ENCODE measurements at places on chromosomes 7 and 10. TPM values are rescaled to one million over a fixed set of nuclear protein-coding genes. Genes with fewer than 3 reads are reported as not detected.

DNA sequence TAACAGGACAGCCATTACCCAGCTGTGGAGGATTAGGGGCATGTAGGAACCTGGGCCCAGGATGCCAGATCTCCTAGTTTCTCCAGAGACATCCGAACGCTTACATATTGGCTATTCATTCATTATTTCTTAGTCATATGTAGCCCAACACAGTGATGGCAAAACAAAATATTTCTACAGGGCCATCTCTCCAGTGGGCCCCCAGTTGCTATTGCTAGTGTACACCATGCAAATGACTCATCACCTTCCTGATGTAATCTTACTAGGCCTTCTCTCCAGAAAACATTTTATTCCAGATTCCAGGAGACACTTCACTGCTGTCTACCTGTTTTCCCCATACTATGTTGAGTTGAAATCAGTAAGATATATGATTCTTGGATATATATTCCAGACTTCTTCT is 201.7 kb downstream of the PLXDC2 start:
- no peaks in the 10 kb centered on the region for H3K36me3 ChIP-seq
- H3K4me3 ChIP-seq, result no peak overlapping the region
- no peak for DNase-seq
- H3K4me1 ChIP-seq, result no peaks in the 10 kb centered on the region
- H3K27me3 ChIP-seq, result no peaks in the 10 kb centered on the region

GRCh38 chr7:39721345-39721744 is 98.0 kb downstream of the RALA start:
- no peak overlapping the region for H3K27ac ChIP-seq
- H3K27me3 ChIP-seq, result peaks cover 7% of the 10 kb centered on the region
- DNase-seq, result no peak

DNA sequence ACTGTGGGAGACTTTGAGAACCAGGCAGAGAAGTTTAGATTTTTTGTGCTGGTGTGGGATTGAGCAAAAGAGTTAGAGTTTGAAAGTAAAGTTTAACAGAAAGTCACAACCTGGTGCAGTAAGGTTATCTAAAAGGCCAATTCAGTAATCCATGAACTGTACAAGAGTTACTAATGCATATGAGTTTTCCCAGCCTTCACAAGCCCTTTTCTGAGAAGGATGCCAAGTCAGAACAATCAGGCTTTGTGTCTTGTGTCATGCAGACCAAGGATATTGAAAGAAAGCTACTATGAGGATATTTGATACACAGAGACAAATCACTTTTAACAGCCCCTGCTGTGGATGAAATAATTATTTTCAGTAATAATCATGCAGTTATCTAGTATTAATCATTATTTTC is 68.8 kb upstream of the MYO3A start:
- no peaks in the 10 kb centered on the region for H3K36me3 ChIP-seq
- no peak overlapping the region for H3K27ac ChIP-seq
- no peak for DNase-seq
- no peaks in the 10 kb centered on the region for H3K27me3 ChIP-seq
- H3K4me1 ChIP-seq, result no peaks in the 10 kb centered on the region

DNA sequence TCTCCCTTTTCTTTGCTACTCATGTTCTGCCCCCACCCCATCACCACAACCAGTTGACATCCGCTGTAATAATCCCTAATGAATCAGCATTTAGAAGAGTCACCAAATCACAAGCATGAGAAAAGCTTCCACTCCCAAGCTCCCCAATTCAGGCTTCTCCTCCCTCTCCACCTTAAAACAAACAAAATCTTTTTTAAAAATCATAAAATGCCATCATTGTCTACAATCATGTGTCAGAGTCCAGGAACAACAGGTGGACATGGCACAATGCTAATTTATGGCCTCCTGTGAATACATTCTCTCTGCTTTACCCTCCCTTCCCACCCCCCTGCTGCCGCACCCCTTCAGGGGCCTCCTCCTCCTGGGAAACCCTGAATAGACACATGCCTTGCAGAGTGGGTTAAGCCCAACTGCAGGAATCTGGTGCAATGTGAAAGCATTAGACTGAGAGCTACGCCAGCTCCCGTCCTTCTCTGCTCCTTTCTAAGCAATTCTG is 3.7 kb downstream of the LRRC4 start:
- H3K27me3 ChIP-seq, result peaks cover 2% of the 10 kb centered on the region
- H3K36me3 ChIP-seq, result peaks cover 10% of the 10 kb centered on the region
- no peak overlapping the region for H3K27ac ChIP-seq
- H3K4me1 ChIP-seq, result peaks cover 1% of the 10 kb centered on the region
- DNase-seq, result no peak

DNA sequence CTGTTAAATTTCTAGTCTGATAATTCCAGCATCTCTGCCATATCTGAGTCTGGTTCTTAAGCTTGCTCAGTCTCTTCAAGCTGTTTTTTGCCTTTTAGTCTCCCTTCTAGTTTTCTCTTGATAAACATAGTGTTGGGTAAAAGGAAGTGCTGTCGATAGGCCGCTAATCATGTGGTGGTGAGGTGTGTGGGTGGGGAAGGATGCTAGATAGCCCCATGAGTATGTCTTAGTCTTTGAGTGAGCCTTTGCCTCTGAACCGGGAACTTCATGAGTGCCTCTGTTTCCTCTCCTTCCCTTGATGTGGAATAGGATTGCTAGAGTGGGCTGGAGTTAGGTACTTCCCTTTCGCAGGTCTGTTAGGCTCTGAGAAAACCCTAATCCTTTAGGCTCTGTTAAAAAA is 441.8 kb downstream of the INHBA start:
- H3K4me1 ChIP-seq, result peaks cover 5% of the 10 kb centered on the region
- no peak for DNase-seq
- no peaks in the 10 kb centered on the region for H3K27me3 ChIP-seq
- no peak overlapping the region for H3K4me3 ChIP-seq

GRCh38 chr10:77363210-77363609 is 274.4 kb downstream of the KCNMA1 start:
- no peaks in the 10 kb centered on the region for H3K4me1 ChIP-seq
- H3K27me3 ChIP-seq, result peaks cover 3% of the 10 kb centered on the region

DNA sequence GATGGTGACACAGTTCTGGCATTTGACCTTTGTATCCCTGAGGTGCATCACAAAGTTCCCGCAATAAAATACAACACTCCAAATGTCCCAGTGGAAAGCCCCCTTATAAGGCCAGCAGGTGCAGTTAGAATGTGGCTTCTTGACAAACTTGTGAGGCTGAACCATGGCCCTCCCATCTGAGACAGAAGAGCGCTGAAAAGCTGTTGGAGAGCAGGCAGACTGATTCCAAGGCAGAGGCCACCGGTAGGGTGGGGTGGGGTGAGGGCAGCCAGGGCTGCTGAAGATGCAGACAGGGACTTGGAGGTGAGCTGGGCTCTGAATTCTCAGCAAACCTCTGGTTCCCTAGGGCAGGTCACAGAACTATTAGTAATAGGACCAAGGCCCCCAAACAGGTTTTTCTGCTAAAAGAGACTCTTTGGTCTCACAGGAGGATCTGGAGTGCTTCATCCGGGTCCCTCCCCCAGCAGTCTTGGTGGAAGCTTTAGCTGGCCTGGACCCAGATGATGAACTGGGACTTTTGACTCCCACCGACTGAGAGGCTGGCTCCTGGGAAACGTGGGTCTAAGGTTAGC is 15.6 kb upstream of the CHST3 start:
- H3K27ac ChIP-seq, result no peak overlapping the region
- H3K36me3 ChIP-seq, result peaks cover 6% of the 10 kb centered on the region
- H3K4me1 ChIP-seq, result no peaks in the 10 kb centered on the region
- no peak overlapping the region for H3K4me3 ChIP-seq

- no peaks in the 10 kb centered on the region for H3K4me1 ChIP-seq
- no peak overlapping the region for H3K4me3 ChIP-seq
- H3K36me3 ChIP-seq, result no peaks in the 10 kb centered on the region
- DNase-seq, result no peak
- H3K27ac ChIP-seq, result no peak overlapping the region
- peaks cover 10% of the 10 kb centered on the region for H3K27me3 ChIP-seq
Measured at GRCh38 chr10:48508791-48509772, 95.8 kb downstream of the ARHGAP22 start.

DNA sequence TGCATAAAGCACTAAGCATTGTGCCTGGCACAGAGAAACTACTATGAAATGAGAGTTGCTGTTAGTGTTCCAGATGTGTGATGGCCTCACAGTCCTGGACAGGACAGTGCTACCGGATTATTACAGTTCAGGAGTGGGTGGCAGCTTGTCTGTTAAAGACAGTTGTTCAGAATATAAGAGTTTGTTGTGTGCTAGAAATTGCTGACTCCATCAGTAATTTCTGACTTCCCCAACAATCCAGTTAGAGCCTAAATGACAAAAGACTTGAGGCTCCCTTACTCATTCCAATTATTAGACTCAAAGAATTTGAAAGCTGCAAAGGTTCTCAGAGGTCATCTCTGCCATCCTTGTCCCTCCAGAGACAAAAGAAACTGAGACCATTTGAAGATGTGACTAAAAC is 34.3 kb upstream of the DNAJB12 start:
- H3K27ac ChIP-seq, result no peak overlapping the region
- H3K27me3 ChIP-seq, result no peaks in the 10 kb centered on the region
- H3K36me3 ChIP-seq, result no peaks in the 10 kb centered on the region
- peaks cover 4% of the 10 kb centered on the region for H3K4me1 ChIP-seq
- H3K4me3 ChIP-seq, result no peak overlapping the region
- DNase-seq, result no peak

DNA sequence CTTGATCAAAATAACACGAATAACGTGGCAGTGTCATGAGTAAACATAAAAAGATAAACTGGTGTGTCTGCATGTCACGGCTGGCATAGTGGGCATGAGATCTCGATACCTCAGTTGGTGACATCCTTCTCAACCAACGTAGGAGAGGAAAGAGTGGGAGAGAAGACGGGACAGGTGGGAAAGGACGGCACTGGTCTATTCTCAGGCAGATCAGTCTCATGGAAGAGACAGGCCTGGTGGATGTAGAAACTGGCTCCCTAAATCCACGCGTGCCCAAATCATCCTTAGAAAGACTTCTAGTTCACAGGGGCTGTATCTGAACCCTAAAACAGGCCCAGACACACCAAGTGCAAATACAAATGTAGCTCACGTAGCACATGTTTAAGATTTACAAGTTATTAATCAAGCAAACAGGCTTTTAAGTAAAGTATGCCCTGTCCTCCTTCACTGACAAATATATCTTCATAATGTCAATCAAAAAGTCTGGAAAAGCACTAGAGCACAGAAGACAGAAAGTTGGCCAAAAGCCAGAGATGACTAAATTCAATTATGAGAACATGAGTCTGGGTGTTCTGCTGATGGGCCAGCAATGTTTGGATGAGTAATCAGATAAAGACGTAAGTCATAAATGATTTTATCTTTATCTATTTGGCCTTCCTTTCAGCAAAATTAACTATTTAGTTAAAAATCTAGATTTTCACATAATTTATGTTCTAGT is 56.3 kb downstream of the SFMBT2 start:
- peak overlapping the region; percentile 14 for H3K27ac ChIP-seq
- no peak overlapping the region for H3K4me3 ChIP-seq
- DNase-seq, result no peak
- H3K27me3 ChIP-seq, result no peaks in the 10 kb centered on the region
- peaks cover 67% of the 10 kb centered on the region for H3K36me3 ChIP-seq

- H3K4me3 ChIP-seq, result peak overlapping the region; percentile 83
- peak overlapping the region; percentile 99 for H3K27ac ChIP-seq
- DNase-seq, result peak; percentile 94
- no peaks in the 10 kb centered on the region for H3K27me3 ChIP-seq
Measured at GRCh38 chr7:99624484-99624883, 7.7 kb downstream of the ZSCAN25 start.

GRCh38 chr7:23335136-23335535 is 36.0 kb downstream of the MALSU1 start:
- H3K4me1 ChIP-seq, result no peaks in the 10 kb centered on the region
- no peak overlapping the region for H3K4me3 ChIP-seq
- no peaks in the 10 kb centered on the region for H3K36me3 ChIP-seq
- H3K27ac ChIP-seq, result no peak overlapping the region
- peaks cover 15% of the 10 kb centered on the region for H3K27me3 ChIP-seq
- no peak for DNase-seq

- no peak for DNase-seq
- H3K4me3 ChIP-seq, result no peak overlapping the region
- peaks cover 9% of the 10 kb centered on the region for H3K4me1 ChIP-seq
Measured at GRCh38 chr10:122995936-122996335, 12.7 kb downstream of the IKZF5 start.

DNA sequence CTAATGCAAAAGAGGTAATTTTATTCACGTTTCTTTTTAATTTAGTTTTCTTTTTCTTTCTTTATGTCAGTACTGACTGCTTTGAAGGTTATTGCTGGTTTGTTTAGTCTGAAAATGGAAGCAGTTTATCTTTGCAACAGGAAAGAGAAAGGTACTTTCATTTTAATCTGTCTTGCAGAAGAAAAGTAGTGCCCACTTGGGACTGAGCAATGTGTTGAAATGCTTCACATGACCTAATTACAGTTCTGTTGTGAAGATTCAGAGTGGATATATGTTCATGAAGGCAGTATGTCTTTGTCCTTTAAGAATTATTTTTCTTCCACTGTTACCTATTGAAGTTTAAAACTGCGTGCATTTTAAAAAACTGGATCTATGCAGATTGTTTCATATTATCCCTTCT is 80.1 kb downstream of the ANKIB1 start:
- H3K36me3 ChIP-seq, result peaks cover 11% of the 10 kb centered on the region
- H3K27me3 ChIP-seq, result no peaks in the 10 kb centered on the region
- H3K27ac ChIP-seq, result no peak overlapping the region
- peaks cover 10% of the 10 kb centered on the region for H3K4me1 ChIP-seq
- DNase-seq, result no peak

- no peak overlapping the region for H3K27ac ChIP-seq
- no peak for DNase-seq
- no peaks in the 10 kb centered on the region for H3K27me3 ChIP-seq
- H3K4me1 ChIP-seq, result no peaks in the 10 kb centered on the region
Measured at GRCh38 chr7:153445641-153446040, 606.6 kb upstream of the DPP6 start.

DNA sequence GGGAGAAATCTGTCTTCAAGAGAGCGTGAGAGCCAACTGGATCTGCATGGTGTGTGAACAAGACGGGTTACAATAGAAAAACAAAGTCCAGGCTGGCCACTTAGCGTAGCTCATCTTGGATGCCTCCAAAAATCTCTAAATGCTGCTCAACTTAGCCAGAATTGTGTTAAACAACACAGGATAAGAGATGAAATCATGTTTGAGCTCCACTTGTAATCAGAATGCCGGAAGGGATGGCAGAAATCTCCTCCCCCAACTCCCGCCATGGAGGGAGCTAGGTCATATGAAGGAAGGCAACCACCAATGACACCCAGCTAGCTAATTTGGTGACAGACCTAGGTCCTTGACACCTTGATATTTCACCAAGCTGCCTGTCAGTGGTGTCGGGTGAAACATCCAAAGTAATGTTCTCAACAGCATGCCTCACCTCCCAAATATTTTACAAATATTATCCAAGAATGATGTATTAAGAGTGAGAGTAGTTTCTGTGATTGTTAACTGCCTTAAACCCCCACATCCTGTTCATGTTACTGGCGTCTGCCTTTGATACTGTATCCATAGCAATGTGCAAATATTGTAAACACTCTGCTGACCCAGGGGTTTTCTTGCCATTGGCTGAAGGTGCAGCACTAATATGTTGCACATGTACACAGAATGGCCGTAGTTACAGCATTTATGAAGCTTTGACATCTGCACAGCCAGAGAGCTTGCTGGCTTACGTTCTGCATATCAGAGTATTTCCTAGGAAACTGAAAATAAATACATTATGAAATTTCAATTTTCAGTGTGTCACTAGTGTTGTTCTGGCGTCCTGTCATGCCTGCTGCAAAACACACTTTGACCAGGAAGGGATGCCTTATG is 25.8 kb downstream of the TMEM254 start:
- H3K27me3 ChIP-seq, result peaks cover 2% of the 10 kb centered on the region
- H3K4me1 ChIP-seq, result no peaks in the 10 kb centered on the region
- H3K27ac ChIP-seq, result no peak overlapping the region
- DNase-seq, result no peak
- H3K4me3 ChIP-seq, result no peak overlapping the region
- H3K36me3 ChIP-seq, result peaks cover 2% of the 10 kb centered on the region

Gene OR9A2
- total RNA-seq, result not detected

Gene DGKI
- total RNA-seq, result not detected

Gene NPY
- not detected for total RNA-seq
